Omental fat pad (tissue), 4 donors: ENCODE measurements at places on chromosomes 4 and X.

- no peak for DNase-seq
Observed at GRCh38 chrX:133985164-133985966, at the start of gene GPC3. TSS of gene GPC3 (minus strand) at chrX:133985594.

DNA sequence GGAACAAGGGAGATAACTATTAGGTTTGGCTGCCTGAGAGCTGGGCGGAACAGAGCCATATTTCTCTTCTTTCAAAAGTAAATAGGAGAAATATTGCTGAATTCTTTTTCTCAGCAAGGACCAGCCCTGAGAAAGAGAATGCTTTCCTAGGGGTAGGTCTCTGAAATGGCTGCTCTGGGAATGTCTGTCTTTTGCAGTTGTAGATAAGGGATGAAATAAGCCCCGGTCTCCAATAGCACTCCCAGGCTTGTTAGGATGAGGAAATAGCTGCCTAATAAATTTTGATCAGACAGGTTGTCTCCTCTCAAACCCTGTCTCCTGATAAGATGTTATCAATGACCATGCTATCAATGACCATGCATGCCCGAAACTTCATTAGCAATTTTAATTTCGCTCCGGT lies 207.8 kb upstream of the KIT start:
- DNase-seq: no peak

- DNase-seq: no peak
Observed at GRCh38 chrX:9171841-9172463, 138.0 kb upstream of the FAM9B start.

- no peak for DNase-seq
Observed at GRCh38 chr4:41913509-41913908, 21.7 kb upstream of the TMEM33 start.
